Activated CD4-positive, alpha-beta T cell treated with anti-CD3 and anti-CD28 coated beads, Interleukin-2, amount 50 U/mL, for 16 hours (primary cell): ENCODE measurements at places on chromosomes 5 and 9.

DNA sequence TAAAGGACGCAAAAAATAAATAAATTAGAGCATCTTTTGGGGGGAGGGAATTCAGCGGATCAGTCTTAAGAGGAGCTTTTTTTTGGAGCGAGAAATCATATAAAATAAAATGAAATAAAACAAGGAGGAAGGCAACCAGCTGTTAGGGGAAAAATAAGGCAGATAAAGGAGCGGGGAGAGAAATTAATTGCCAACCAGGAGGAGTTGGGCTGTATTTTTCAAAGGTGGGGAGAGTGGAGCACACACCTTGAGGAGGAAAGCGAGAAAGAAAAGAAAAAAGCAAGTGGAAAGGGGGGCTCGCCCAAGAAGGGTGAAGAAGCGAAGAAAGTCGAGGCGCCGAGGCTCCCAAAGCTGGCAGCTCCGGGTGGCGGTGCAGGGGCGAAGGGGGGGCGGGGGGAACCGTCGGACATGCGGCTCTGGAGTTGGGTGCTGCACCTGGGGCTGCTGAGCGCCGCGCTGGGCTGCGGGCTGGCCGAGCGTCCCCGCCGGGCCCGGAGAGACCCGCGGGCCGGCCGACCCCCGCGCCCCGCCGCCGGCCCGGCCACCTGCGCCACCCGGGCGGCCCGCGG lies at the start of gene PAPPA:
TSS of gene PAPPA (plus strand) at position 27 of the 569 bp plus-strand sequence. CDS start at position 409, 382 bp downstream.
- no peak for DNase-seq

GRCh38 chr5:116583862-116584222 lies 9.2 kb upstream of the SEMA6A start:
- DNase-seq, result no peak

- DNase-seq, result no peak
These were observed 1.3 kb upstream of the POU4F3 start for GRCh38 chr5:146337264-146337904.

GRCh38 chr5:102794677-102795331 lies 39.7 kb downstream of the PAM start:
- no peak for DNase-seq

- DNase-seq, result no peak
These were observed 28.4 kb upstream of the DPYSL3 start for GRCh38 chr5:147538236-147538635.

- DNase-seq, result no peak
These were observed 17.5 kb downstream of the CARNMT1 start for GRCh38 chr9:75010570-75010969.

DNA sequence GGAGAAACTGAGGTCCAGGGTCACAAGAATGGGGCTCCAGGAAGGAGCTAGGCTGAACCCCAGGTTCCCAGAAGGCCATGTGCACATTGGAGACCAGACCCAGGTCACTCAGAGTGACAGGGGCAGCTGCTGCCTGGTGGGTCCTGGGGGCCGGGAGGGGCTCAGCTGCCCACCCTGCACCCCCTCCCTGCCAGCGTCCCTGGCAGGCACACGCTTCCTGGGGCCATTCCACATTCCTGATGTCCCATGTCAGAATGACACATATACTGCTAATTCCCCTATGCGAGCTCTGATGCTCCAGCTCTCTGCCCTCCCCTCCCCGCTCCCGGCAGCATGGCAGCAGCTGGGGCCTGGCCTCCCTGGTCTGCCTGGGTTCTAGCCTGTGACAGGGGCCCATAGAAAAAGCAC lies 14.0 kb downstream of the FGFR4 start:
- no peak for DNase-seq

DNA sequence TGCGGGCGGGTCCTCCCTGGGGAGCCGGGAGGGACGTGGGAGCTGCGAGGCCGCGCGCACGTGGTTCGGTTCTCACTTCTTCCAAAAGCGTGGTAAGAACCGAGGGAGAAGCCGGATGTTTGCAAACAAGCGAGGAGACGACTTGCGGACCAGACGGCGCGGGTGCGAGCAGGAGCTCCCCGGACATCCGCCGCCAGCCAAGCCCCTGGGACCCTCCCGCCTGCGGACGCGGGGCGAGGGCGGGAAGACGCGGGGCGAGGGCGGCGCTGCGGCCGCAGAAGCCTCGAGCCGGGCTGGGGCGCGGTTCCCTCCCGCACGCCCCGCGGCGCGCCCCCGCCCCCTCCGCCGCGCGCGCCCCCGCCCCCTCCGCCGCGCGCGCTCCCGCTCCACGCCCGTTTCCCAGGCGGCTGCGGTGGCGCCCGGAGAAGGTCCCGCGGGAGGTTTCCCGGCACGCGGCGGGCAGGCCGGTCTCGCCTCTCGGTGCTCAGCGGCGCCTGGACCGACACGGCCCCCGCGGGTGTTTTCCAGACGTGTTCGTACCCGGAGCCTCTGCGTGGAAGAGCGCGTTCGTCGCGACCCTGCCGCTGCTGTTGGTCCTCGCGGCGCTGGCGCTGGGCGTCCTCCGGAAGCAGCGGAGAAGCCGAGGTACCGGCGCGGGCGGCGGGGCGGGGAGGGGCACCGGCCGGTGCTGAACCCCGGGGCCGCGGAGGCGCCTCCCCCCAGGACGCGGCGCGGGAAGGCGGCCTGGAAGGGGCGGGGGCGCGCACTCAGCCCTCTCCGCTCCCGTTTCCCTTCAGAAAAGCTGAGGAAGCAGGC lies 12.8 kb downstream of the BTNL9 start:
- no peak for DNase-seq

GRCh38 chr9:116978155-116978554 lies 291.1 kb downstream of the TRIM32 start:
- DNase-seq, result no peak

- no peak for DNase-seq
These were observed 13.0 kb downstream of the NAIF1 start for GRCh38 chr9:128054087-128054486.

DNA sequence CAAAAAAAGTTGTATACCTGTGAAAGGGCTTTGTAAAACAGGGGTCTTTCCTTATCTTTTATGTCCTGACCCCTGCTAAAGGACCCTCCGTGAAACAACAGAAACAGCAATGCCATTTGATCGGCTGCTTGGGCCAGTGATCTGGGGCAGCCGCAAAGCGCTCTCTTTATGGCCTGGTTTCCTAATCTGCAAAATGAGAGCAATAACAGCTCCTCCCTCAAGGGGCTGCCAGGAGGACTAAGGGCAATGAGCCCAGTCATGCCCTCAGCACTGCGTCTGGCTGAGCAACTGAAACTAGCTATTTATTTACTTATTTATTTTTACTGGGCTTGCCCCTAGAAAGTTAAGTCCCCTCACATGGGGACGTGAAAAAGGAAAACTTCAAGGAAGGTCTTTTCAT lies 18.3 kb downstream of the CMBL start:
- no peak for DNase-seq

- DNase-seq, result peak; percentile 74
These were observed 188.8 kb upstream of the GLRA1 start for GRCh38 chr5:152113401-152113800.

- no peak for DNase-seq
These were observed 10.8 kb downstream of the FBXO38 start for GRCh38 chr5:148394587-148395019.

DNA sequence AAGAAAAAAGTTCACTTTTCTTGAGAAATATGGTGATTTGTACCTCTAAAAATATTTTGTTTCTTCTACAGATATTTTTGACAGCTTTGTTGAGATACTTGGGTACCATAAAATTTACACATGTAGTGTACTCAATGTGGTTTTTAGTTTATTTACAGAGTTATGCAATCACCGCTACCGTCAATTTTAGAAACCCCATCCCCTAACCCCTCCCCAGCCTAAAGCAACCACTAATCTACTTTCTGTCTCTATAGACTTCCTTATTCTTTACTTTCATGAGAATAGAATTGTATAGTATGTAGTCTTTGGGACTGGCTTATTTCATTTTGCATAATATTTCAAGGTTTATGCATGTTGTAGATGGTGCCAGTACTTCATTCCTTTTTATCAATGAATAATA lies 45.0 kb upstream of the TDRD7 start:
- no peak for DNase-seq

GRCh38 chr9:74036549-74037231 lies 460.4 kb upstream of the RORB start:
- DNase-seq, result peak; percentile 42

DNA sequence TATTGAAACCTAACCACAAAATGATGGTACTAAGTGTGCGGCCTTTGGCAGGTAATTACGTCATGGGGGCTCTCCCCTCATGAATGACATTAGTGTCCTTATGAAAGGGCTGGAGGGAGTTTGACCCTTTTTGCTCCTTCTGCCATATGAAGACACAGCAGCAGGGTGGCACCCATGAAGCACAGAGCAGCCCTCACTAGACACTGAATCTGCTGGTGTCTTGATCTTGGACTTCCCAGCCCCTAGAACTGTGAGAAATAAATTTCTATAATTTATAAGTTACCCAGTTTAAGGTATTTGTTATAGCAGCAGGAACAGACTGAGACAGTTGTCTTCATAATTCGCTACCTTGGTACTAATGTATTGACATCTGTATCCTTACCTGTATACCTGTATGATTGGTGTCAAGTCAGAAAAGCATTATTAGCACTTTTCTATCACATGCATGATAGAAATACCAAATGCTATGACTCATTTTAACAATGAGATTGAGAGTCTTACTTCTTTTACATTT lies 80.4 kb downstream of the GCNT4 start:
- DNase-seq, result no peak

GRCh38 chr5:151107084-151107483 lies 26.2 kb upstream of the TNIP1 start:
- DNase-seq, result no peak

- DNase-seq, result no peak
These were observed 56.2 kb upstream of the TRAF1 start for GRCh38 chr9:120982836-120983235.

- no peak for DNase-seq
These were observed 240.6 kb upstream of the MPDZ start for GRCh38 chr9:13520069-13520468.

- no peak for DNase-seq
These were observed 317.6 kb upstream of the TRPC7 start for GRCh38 chr5:136682986-136683385.

- no peak for DNase-seq
These were observed 27.2 kb upstream of the FBP1 start for GRCh38 chr9:94666364-94667099.

GRCh38 chr9:133492061-133493021 lies 13.4 kb upstream of the SLC2A6 start:
- no peak for DNase-seq

GRCh38 chr5:15938186-15938585 lies 241.4 kb downstream of the MARCHF11 start:
- DNase-seq, result no peak
